ENCODE measurements at places on chromosomes 5 and 9. TPM values are rescaled to one million over a fixed set of nuclear protein-coding genes. Genes with fewer than 3 reads are reported as not detected.

DNA sequence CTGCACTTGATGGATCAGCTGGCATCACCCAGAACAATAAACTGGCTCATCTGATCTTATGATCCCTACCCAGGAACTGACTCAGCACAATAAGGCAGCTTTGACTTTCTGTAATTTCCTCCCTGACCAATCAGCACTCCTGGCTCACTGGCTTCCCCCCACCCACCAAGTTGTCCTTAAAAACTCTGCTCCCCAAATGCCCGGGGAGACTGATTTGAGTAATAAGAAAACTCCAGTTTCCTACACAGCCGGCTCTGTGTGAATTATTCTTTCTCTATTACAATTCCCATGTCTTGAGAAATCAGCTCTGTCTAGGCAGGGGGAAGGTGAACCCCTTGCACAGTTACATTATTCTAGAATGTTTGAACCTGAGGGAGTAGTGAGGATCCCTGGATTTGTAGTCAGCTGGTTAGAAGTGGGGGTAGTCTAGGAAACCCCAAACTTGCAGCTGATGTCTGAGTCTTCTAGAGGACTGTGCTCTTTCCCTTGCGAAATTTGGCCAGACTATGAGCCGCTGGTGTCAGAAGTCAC, 111.7 kb upstream of the NEK6 start:
- no peak for ATAC-seq

DNA sequence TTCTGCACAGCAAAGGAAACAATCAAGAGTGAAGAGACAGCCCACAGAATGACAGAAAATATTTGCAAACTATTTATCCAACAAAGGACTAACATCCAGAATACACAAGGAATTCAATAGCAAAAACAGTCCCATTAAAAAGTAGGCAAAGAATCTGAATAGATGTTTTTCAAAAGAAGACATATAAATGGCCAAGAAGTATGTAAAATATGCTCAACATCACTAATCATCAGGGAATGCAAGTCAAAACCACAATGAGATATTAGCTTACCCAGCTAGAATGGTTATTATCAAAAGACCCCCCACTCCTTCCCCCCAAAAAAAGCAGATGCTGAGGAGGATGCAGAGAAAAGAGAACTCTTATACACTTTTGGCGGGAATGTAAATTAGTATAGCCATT, 13.4 kb upstream of the OR13C8 start:
- no peak for ATAC-seq

GRCh38 chr5:80711938-80712337, 57.2 kb upstream of the DHFR start:
- ATAC-seq, result peak; percentile 92

DNA sequence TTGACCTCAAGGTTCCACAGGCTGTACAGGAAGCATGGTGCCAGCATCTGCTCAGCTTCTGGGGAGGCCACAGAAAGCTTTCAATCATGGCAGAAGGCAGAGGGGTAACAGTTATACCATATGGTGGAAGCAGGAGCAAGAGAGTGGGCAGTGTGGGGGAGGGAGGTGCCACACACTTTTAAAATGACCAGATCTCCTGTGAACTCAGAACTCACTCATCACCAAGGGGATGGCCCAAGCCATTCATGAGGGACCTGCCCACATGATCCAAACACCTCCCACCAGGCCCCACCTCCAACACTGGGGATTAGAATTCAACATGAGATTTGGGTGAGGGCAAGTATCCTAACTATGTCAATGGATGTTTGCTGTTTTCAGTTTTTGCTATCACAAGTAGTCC, 16.2 kb downstream of the CYFIP2 start:
- no peak for ATAC-seq

The ENHO gene
- total RNA-seq, result 3.0 TPM

- peak; percentile 13 for ATAC-seq
Measured at GRCh38 chr5:124631874-124632550, 114.4 kb downstream of the ZNF608 start.

DNA sequence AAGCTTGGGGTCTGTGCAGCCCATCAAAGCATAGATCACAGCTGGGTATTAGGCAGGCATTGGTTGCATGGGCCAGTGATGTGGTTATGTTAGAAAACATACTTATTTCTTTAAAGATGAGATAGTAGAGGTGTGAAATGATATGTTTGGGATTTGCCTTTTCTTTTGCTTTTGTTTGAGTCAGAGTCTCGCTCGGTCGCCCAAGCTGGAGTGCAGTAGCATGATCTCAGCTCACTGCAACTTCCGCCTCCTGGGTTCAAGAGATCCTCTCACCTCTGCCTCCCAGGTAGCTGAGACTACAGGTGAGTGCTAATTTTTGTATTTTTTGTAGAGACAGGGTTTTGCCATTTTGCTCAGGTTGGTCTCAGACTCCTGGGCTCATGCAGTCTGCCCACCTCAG, 84.8 kb downstream of the PDE6A start:
- no peak for ATAC-seq

- no peak for ATAC-seq
Measured at GRCh38 chr5:154162539-154163151, 27.9 kb upstream of the GALNT10 start.

DNA sequence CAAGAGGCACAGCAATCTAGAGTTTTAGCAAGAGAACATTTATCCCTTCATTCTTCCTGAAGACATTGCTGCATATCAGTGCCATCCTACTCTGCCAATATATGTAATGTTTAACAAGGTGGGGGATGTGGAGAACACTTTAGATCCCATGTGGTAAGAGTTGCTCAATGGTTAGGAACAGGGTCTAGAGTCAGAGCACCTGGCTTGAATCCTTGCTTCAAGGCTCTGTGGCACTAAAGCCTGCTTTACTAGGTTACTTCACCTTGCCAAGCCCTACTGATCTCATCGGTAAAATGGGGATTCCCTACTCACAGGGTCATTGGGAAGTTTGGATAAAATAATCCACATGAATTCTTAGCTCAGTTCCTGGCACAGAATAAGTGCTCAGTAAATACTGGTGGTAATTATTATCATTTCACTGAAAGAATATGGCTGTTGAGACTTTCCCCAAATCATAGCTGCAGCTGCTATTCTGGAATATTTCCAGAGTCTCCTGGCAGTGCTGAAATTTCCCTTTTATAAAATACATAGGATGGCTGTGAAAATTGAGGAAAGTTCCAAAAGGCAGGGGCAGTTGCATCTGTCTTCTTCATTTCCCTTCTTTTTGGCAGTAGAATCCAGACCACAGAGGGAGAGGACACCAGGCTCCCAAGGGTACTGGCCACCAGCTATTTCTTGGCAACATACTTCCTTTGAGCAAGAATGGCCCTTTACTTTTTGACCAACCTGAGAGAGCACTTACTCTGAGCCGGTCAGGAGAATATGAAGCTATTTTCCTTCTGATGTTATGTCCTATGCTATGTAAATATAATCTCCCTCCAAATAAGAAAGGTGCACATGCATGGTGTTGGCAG, 142.8 kb downstream of the PALM2AKAP2 start:
- no peak for ATAC-seq

GRCh38 chr5:66757219-66757833, 161.1 kb downstream of the MAST4 start:
- no peak for ATAC-seq

DNA sequence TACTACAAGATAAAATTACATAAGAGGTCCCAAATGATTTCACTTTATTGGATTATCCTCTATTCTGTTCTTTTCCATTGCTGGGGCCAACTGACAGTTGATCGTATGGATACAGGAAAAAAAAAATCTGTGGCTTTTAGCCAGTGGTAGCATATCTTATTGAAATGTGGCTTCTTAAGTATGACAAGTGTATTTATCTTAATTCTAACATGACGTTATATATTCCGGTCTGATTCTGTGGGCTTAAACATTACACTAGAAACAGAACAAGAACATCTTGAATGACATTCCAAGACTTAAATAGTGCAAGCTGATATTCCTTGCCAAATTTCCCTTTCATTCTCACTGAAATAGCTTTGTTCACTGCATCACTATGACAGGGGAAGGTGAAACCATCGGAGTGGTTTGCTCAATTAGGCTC, 117.9 kb downstream of the INSYN2B start:
- ATAC-seq, result no peak

The CEMIP2 gene
- total RNA-seq, result 54.6 TPM

GRCh38 chr5:135249658-135250057, 149.4 kb downstream of the MACROH2A1 start:
- no peak for ATAC-seq

The IRF1 gene
- total RNA-seq, result 15.6 TPM

DNA sequence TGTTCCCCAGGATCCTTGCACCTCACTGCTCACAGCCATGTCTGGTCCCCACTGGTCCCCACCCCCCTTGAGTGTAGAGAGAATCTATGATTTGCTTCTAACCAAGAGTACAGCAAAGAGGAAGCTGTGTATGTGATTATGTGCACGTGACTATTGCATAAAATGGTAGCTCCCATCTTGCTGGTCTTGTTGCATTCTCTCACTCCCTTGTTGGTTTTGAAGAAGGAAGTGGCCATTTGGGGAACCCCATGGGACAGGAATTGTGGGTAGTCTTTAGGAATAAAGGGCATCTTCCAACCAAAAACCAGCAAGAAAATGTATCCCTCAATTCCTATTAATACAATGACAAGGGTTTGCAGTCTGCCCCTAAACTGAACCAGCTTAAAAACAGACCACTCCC, 5.2 kb upstream of the FCN2 start:
- no peak for ATAC-seq

DNA sequence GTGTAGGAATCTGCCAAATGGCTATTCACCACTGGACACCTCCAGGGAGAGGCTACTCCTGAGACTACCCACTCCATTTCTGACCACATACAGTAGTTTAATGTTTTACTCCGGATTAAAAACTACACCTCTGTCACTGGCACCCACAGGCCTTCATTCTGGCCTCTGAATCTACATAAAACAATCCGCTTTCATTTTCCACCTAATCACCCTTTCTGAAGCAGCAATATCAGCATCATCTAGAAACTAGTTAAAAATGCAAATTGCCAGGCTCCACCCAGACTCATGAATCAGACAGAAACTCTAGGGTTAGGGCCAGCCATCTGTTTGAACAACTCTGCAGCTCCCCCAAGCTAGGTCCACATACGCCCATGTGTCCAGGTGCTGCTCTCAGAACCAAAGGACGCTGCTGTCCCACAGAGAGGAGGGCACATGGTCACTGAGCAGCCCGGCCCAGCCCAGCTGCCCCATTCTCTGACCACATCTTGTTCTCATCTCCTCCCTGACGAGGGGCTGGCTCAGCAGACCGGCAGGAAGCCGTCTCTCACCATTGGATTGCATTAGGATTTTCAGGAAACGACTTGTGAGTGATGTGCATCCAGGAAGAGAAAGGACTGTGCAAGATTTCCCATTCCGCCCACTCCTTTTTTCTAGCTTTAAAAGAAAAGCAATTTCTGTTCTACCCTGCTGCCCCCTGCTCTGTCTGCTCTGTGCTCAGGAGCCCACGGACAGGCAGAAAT, 34.7 kb downstream of the ADAM19 start:
- peak; percentile 90 for ATAC-seq

The IFNA13 gene
- not detected for total RNA-seq

The FGF1 gene
- 3.0 TPM for total RNA-seq

The SV2C gene
- total RNA-seq, result 11.1 TPM

DNA sequence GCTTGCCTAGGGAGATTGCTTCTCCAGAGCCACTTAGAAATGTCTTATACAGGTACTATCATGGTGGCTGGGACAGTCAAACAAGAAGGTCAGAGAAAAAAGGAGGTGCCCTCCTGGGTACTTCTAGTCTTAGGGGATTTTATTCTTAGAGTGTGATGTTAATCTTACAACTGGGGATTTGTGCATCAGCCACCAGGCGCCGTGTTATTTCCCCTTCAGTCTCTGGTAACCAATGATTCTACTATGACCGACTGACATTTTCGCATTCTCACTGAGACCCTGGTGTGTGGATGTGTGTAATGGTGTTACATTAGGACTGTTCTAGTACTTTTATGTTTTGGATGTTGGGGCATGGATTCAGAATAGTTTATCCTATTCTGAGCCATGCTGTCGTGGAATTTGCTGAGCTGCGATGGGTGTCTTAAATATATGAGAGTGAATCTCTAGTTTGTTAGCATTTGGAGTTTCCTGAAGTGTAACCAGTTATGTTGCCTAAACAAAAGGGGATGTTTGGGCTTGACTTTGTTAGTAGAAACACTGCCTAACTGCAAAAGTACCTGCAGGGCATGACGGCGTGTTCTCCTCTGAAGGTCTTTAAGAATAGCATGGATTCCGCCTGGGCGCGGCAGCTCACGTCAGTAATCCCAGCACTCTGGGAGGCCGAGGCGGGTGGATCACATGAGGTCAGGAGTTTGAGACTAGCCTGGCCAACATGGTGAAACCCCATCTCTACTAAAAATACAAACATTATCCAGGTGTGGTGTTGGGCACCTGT, 175.2 kb upstream of the DAP start:
- ATAC-seq, result no peak

GRCh38 chr5:74549384-74549783, 91.1 kb downstream of the ENC1 start:
- ATAC-seq, result no peak

- peak; percentile 50 for ATAC-seq
Measured at GRCh38 chr5:149683964-149684363, 46.1 kb upstream of the PPARGC1B start.

DNA sequence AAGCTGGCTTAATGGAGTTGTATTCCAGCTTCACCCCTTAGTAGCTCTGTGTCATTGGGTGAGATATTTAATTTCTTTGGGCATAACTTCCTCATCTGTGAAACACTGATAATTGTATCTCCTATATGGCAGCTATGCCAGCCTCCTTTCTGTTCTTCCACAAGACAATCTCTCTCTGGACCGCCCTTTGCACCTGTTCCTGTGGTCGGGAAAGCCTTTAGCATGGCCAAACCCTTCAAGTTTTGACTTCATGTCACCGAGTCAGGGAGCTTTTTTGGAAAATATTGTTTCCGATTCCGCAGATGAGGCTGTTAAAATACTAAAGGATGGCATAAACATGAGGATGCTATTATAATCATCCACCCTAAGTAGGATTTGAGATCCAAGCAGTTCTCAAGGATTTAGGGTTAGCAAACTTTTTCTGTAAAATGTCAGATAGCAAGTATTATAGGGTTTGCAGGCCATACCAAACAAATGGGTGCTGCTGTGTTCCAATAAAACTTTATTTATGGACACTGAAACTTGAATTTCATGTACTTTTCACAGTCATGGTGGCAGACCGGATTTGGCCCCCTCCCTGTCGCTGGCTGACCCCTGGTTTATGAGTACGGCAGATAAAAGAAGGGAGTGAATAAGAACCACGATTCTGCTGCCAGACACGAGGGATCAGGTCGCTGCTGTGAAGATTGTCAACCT, 695 bp upstream of the NDFIP1 start:
- ATAC-seq, result no peak

The PCDHGA5 gene
- total RNA-seq, result 0.54 TPM

DNA sequence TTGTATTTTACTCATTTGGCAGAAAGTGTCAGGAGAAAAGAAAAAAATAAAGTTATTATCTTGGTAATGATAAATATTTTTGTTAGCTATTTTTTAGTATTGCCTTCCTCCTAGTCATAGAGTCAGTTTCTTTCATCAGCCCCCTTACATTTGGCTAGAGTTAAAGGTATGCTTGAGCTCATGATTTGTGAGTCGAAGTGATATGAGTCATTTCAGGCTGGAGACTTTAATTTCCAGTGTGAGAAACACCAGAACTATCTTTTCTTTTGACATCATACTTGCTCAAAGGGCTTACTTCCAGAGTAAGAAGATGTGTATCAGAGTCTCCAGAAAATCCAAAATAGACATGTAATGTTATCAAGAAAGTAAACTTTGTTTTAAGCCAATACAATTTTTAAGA, 746.7 kb upstream of the TYRP1 start:
- no peak for ATAC-seq
